ENCODE measurements at places on chromosomes 1 and 21.

GRCh38 chr1:94925561-94926125 is 1.3 kb downstream of the CNN3 start:
- no peak for DNase-seq

DNA sequence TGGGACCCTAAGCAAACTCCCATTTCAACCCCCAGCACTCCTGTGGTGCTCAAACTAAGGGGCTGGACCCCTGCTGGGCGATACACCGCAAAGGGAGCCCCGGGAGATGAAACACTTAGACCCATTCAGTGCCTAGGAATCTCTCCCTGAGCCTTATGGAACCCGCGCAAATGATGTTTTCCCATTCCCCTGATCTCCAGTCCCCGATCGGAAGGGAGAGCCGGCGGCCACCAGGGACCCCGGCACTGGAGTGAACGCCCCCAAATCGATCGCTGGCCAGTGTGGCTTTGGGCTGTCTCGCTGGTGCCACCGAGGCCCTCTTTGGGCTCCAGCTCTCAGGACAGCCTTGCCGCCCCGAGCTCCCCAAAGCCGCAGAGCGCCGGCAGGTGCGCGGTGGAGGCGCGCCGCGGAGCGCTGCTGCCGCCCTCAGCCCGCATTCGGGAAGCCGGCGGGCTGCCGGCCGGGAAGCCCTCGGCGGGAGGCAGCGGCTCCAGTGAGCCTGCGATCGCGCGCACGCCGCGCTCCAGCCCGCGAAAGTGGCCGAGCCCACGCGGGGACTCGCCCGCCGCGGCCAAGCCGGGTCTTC is 1.1 kb downstream of the PLXNA2 start:
- DNase-seq = no peak

DNA sequence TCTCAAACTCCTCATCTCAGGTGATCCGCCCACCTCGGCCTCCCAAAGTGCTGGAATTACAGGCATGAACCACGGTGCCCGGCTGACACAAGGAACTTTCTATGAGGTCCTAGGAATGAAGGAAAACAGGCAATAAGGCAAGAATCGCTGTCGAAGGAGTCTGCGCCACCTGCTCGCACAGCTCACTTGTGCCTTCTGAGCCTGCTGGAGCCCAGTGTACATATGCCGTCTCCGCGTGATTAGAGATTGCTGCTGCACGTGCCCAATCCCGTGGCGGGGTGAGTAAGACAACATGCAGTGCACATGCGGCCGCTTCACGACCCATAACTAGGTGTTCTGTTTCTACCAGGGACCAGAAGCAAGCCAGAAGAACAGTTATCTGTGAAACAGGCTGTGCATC is 24.3 kb downstream of the H3-3A start:
- DNase-seq = no peak

- DNase-seq = no peak
These were observed 3.3 kb downstream of the SUCO start for GRCh38 chr1:172536256-172536655.

DNA sequence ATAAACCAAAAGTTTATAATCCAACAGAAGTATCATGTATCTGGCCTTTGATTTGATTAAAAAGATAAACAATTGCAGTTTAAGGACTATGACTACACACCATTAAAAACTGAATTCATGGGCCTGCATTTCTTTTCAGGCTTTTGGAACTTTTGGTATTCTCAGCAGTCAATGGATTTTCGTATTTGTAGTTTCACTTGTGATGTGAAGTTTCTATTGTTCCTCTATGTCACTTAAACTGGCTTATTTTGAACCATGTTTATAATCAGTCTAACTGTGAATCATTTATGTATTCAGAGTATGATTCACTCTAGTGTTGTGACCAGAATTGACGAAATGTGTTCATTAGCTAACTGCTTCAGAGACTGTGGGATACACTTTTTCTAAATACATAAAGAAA is 132.9 kb downstream of the COQ8A start:
- DNase-seq = no peak

GRCh38 chr21:42137191-42137904 is 66.2 kb downstream of the UMODL1 start:
- no peak for DNase-seq

DNA sequence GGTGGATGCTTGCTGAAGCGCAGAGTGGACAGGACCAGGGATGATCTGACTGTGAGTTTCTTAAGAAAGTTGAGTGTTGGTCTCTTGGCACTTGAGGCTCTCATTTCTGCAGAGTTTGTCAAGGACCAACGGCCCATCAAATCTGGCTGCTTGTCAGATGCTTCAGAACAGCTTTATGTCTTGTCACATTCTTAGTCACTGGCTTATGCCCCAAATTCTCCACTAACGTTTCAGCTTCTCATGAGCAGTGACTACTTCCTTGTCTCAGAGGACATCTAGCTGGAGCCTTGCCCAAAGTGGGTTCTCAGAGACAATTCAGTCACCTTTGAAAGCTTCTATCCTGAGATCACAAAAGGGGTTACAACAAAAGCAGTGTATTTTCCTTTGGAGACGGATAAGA is 92.3 kb downstream of the ST6GALNAC5 start:
- no peak for DNase-seq

GRCh38 chr1:43834280-43835081 is 99.1 kb upstream of the ARTN start:
- no peak for DNase-seq

- DNase-seq = no peak
These were observed 5.0 kb upstream of the CDC14A start for GRCh38 chr1:100347009-100347966.
